ENCODE measurements at places on chromosomes 11 and 22.

- no peak for DNase-seq
Observed at GRCh38 chr11:76772783-76773106, 10.4 kb upstream of the TSKU start.

DNA sequence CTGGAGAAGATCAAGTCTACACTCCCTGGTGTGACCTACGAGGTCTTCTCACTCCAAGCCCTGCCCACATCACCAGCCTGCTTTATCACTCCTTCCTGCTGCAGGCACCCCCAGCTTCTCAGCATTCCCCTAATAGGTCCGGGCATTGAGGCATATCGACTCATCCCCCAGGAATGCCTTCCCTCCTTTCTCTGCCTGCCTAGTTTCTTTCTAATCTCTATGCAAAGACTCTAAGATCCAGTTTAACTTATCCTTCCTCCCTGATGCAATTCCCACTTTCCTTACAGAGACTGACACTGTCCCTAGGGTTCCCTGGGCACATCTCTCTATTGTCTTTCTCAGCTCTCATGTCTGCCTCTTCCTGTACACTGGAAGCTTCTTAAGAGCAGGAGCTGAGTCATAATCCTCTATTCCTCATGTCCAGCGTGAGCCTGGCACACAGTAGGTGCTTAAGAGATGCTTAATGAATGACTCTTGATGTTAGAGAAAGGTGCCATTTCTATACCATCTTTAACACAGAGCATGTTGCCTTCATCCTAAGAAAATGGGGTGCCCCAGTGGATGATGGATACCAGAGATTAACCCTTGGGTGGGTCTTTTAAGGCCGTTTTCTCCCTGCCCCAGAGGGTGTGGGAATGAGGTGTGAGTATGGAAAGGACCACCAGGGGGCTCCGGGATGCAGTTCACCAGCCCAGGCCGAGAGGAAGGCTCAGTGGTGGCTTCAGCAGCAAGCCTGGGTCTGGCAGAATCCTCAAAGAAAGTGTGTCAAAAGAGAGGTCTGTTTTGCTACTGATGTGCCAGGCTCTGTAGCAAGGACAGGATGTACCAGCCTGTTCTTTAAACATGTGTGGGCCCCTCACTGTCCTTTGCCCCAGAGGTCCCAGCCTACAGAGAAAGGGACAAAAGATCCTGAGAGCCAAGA, 34.7 kb downstream of the PARVA start:
- DNase-seq, result peak; percentile 2

DNA sequence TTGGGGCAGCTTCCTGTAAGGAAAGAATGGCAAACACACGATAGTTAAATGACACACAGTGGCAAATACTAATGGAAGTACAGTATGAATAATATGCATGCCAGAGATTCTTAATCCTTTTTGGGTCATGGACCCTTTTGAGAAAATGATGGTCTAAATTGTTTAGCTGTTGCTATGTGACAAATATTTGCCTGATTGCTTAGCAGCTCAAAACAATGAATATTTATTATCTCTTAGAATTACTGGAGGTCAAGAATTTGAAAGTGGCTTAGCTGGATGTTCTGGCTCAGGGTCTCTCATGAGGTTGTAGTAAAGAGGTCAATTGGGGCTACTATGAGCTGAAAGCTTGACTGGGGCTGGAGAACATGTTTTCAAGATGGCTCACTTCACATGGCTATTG, 69.7 kb downstream of the FANCF start:
- DNase-seq, result no peak

GRCh38 chr11:11036185-11036847, 178.5 kb upstream of the ZBED5 start:
- no peak for DNase-seq

DNA sequence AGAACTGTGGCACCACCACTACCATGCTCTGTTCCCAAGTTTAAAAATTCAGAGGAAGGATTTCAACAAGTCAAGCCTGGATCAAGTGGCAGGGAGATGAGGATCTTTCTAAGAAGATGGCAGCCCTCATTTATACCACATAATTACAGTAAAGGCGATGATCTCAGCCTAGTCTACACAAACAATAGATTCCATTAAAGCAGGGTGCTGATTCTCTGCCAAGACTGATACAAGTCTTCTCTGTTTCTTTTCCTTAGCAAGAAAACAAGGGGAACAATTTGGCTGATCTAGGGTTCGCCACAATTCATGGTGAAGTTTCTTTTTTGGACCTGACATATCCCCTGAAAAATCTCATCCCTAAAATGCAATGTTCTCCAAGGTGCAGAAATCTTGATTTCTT, 73.9 kb downstream of the PPFIBP2 start:
- no peak for DNase-seq

GRCh38 chr22:19959043-19959586, 17.5 kb upstream of the TXNRD2 start:
- no peak for DNase-seq

DNA sequence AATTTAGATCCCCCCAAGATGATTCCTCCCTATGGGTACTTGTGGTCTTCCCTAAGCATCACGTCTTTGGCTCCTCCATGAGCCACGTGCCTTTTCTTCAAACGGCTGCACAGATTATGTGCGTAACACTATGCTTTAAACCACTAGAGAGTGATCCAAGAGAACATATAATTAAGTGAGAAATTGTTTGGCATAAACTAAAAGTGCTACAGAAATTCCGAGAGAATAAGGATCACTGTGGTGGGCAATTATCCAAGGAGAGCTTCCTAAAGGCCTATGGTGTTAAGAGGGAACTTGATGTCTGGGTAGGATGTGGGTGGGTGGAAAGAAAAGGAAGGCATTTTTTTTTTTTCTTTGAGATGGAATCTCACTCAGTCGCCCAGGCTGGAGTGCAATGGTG, 110.9 kb downstream of the MAML2 start:
- DNase-seq, result no peak

- no peak for DNase-seq
Observed at GRCh38 chr22:43398910-43399309, 12.9 kb upstream of the MPPED1 start.

DNA sequence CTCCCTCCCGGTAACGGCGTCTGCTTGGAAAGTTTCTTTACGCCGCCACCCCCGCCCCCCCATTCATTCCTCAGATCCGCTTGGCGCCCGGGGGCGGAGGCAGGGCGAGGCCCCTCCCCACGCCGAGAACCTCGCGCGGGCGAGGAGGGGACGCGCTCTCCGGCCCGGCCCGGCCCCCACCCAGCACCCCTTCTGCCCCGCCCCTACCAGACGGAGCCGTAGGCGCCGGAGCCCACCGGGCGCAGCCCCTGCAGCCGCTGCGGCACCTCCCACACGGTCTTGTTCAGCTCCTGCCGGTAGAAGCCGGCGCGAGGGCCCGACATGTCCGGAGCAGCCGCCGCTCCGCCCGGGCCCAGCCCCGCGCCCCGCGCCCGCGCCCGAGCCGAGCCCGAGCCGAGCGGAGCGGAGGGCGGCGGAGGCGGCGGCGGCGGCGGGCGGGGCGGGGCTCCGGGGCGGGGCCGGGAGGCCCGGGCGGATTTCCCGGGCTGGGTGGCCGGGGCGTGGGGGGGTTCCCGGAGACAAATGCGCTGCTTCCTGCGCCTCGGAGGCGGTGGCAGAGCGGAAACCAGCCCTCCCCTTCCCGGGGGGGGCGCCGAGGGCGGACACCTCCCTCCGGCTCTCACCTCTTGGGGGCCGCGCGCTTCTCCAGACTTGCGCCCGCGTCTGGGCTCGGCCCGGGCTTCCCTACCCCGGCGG, at the start of gene MAPK11:
Gene MAPK11, minus strand, starts transcription at position 411 of the 696 bp plus-strand sequence. Its CDS starts 88 bp downstream, at position 323.
- peak; percentile 74 for DNase-seq

DNA sequence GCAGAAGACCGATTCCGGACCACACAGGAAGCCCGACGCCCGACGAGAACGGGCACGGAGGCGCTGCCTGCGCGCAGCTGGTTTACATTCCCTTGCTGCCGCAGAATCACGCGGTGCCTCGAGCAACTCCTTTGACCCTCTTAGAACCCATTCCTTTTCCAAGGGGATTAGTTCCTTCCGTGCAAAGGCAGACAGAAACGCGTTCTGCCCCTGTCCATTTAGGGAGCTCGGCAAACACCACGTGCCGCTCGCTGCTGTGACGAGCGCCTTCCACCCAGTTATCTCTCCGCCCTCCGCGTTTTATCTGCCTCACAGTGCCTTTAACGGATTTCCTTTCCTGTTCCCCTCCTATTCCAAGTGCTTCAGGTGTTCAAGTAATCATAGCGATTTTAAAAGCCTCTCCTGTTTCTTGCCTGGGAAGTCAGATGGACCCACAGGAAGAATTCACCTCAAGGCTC, 24.1 kb upstream of the MICAL3 start:
- DNase-seq, result no peak

DNA sequence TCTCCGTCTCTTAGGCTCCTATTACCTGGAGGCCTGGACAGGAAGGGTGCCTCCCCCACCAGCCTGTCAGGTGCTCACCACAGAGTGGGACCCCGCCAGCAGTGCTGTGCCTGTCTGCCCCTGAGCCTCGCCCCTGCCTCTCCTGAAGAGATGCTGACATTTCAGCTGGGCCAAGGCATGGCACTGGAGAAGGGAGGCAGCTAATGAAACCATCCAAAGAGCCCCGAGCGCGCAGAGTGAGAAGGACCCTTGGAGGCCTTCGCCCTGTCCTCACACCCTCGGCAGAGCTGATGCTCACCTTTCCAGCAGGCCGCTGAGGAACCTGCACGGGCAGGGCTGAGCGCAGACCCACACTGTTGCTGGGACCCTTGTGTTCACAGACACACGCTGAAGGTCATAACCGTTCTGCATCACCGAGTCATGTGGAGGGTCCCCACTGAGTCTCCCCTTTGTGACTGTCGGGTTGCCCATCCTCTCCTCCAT, 2.1 kb upstream of the LRFN4 start:
- no peak for DNase-seq

DNA sequence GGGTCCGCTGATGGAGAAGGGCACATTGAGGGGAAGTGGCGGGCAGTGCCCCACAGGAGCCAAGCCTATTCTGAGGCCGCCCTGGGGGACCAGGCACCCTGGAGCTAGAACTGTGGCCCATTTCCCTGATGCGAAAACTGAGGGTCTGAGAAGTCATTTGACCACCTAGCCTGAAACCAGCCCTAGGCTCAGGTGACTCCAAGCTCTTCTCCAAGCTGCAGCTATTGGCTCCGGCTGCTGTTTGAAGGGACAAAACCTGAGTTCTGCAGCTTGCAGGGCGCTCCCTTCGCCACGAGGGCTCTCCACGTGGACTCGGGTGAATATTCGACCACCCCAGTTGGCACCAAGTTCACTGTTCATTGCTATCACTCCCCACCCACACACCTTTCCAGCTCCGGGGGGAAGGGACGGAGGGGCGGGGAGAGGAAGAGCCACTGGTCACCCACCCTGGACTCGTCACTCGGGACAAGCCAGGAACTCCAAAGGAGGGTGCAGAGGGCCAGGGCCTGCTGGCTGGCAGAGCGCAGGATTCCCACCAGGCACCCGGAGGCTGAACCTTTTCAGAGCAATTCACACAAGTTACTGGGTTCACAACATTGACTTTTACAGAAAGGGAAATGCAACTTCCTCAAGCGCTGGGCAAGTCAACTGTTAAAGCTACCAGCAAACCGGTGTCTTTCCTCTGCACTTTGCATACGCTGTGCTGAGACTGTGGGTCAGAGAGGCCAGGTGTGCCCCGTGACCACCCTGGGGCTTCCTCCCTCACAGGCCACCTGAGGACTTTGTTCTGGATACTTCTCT, 1.1 kb upstream of the RAC2 start:
- DNase-seq, result no peak

DNA sequence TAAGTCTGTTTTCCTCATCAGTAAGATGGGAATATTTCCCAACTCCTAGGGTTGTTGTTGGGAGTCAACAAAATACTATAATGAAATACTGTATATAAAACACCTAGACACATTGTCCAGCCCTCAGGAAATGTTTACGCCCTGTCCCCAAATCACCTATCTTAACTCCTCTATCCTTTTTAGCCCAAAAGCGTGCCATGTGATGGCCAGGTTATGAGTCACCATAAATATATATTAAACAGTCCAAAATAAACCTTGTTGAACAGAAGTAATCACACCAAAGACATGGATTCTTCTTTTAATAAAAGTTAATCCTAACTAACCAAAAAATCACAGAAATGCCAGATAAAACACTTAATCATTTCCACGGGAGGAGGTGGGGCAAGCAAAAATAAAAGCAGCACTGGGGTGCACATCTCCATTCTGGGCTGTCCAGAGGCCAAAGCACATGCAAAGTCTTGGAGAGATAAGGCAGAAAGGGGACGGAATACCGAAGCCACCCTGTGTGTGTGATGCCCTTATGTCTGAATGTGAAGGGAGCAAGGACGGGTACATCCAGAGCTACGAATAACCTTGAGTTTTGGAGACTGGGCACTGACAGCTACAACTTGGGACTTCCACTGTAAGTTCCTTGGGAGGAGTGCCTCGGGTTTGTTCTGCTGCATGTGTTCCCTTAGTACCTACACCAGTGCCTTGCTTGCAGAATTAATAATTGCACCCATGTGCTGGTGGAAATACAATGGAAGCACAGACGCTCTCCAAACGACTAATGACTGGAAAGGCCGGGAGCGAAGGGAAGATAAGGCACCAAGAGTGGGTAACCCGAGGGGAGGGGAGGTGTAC, 1.1 kb downstream of the OSBP start:
- no peak for DNase-seq

GRCh38 chr11:44113018-44113417, 17.5 kb downstream of the EXT2 start:
- no peak for DNase-seq

- no peak for DNase-seq
Observed at GRCh38 chr11:43164831-43165230, 147.0 kb upstream of the API5 start.

GRCh38 chr11:76152741-76153570, 53.3 kb downstream of the WNT11 start:
- DNase-seq, result no peak

GRCh38 chr22:27463121-27463660, 338.4 kb downstream of the MN1 start:
- DNase-seq, result no peak

GRCh38 chr11:129737831-129738230, 77.8 kb upstream of the TMEM45B start:
- DNase-seq, result no peak

DNA sequence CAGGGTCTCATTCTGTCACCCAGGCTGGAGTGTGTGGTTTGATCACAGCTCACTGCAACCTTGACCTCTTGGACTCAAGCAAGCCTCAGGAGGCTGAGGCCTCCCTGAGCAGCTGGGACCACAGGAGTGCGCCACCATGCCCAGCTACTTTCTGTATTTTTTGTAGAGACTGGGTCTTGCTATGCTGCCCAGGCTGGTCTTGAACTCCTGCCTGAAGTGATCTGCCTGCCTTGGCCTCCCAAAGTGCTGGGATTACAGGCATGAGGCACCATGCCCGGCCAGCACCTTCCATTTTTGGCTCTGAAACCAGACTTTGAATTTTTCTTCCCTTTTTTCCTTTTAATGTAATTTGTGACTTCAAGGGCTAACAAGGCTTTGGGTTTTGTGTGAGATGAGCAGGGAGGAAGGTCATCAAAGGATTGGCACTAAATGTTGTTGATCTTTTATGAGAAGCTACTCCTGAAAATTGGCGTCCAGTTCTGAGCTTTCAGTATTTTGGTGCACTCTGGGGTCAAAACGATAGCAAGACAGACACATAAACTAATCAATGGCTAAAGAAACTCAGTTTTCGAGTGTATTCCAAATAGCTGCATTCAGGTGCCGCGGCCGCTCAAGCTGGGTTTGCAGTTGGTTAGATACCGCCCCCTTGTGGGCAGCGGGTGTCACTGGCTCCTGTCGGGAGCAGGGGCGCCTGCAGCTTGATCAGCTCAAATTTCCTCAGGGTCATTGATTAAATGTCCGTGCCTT, 51.9 kb upstream of the CLMP start:
- DNase-seq, result peak; percentile 81

- DNase-seq, result no peak
Observed at GRCh38 chr11:105236664-105237063, 97.1 kb upstream of the CARD18 start.
